ENCODE measurements at places on chromosomes 7 and 10.

DNA sequence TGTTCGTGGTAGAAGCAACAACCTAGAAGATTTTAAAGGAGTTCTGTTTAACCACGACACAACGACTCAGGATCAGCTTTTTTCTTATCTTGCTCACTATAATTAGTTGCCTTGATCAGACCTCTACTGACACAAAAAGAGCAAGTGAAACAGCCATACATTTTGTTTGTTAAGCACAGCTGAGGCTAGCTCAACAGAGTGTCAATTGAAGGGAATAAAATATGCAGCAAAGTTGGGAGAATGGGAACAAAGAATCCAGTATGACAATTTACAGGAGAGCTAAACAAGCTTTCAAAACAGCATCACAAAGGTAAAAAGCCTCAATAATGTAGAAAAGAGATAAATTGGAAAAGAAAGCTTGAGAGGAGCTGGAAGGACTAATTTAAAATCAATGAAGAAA, 40.5 kb upstream of the HERPUD2 start:
- DNase-seq = no peak

DNA sequence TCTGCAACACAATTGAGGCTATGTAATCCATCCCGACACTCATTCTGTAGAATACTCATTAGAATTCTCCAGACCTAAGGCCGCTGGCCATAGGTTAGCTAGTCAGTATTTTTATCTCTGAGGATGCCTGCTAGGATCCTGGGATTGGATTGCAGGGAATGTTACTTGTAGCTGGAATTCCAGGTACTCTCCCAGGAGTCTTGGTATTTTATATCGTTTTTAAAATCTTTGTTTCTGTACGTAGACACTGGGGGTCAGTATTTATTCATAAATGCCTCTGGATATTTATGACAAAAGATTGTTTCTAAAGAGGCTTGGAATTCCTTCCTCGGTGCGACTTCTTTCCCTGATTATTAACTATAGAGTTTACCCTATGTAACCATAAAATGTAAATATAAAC, 40.1 kb downstream of the BPGM start:
- no peak for DNase-seq

DNA sequence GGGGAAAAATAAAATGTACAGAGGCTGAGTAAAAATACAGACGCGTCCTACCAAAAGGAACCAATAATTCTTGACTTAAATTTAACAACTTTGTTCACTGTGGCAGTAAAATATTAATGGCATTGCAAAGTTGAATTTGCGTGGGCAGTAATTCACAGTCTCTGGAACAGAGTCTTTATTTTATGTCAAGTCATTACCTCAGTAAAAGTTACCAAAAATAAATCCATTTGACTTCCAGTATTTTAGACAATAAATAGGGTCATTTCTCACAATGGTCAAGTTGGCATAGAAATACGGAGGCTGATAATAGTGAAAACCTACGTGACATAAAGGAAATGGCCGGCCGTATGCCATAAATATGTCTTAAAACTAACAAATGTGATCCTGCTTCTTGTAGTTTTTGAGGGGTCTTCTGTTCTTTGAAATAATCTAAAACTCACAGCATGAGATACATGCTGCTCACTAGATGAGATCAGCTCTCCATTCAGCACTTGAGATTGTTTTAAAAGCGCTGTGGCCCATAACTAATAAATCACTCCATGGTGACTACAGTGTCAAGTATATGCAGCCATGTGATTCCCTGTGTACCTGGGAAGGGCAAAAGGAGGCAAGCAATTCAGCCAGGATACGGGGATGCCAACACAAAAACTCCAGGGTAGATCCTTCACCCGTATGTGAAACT, 75.3 kb downstream of the DOCK4 start:
- DNase-seq = no peak

DNA sequence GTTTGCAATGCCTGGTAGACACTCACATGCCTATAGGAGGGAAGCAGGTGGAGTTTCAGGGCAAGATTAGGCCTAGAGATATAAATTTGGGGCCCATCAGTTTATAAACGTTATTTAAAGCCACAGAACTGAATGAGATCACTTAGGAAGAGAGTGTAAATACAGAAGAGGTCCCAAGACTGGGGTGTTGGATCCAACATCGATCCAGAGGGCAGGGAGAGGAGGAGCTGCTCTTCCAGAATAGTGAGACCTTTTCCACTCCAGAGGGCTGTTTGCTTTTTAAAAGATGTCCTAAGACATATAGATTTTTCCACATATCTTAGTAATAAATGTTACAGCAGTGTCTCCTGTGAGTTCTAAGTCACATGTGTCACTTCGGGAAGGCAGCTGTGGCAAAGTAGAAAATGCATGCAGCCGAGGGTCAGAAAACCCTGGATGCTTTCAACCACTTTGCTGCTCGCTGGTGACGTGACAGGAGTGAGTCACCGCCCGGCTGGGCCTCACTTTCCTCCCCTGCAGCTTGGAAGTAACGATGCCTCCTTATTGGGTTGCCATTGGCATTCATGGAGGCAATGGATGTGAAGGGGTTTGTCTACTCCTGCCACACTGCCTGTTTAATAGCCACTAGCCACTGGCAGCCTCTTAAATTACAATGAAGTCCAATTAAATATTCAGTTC, 95.4 kb downstream of the TRIL start:
- DNase-seq = no peak

- no peak for DNase-seq
Observed at GRCh38 chr7:91636129-91636724, 244.3 kb downstream of the MTERF1 start.

DNA sequence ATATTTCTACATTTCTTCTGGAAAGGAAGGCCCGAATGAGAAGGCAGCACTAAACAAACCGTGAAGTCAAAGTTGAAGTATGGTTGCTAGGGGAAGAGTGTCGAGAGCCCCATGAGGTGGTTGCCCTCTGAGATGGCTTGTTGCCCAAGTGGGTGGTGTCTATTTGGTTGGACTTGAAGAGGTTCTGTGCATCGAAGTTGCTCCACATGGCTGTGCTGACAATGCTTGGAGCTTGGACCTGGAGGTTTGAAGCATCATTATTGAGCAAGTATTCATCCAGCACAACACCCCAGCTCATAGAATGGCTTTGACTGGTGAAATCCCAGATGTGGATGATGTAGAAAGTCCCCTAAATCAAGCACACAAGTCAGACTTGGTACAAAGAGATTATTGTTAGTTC, 165.2 kb upstream of the CDCA7L start:
- peak; percentile 47 for DNase-seq

DNA sequence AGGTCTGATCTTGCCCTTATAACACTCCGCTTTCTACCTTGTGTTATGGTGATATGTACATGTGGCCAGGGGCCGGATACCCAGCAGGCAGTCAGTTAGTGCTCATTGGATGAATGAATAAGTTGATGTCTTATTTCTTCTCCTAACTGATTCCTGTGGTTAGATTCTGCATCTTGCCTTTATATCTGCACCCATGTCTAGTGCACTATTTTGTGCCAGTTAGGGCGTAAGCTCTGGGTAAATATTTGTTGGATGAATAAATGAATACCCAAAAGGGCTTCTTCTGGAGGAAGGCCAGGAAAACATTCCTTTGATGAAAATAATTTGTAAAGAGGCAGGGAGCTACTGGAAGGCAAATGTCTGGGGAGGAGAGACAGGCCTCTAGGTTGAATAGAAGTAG, 148.2 kb downstream of the CHN2 start:
- no peak for DNase-seq

GRCh38 chr7:84735011-84735410, 451.8 kb downstream of the SEMA3D start:
- no peak for DNase-seq

GRCh38 chr7:30272126-30272525, 12.3 kb upstream of the ZNRF2 start:
- DNase-seq = no peak

DNA sequence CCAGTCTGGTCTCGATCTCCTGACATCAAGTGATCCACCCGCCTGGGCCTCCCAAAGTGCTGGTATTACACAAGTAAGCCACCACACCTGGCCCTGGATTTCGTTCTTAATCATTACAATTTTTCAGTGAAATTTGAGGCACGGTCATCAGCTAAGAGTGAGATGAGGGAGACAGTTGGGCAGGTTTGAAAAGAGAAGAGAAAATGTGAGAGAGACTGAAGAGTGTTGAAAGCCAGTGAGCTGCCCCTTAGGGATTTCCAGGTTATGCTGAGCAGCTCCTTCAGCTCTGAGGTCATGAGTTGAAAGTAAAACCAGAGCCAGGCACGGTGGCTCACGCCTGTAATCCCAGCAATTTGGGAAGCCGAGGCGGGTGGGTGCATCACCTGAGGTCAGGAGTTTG, 5.9 kb upstream of the UPF2 start:
- no peak for DNase-seq

DNA sequence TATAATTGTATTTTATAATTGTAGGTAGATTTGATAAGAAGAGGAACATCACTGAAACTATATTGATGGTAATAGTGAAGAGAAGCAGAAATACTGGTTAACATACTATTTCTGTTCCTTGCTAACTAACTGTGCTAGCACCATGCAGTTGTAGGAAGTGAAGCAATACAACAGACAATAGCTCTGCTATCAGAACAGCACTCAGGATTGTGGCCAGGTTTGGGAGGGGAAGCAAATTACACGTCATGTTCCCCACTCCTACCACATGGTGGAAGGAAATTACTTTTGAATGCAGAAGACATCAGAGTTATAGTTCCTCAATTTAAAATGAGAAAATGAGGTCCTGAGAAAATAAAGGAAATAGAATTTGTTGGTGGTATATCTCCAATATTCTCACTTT, 151.1 kb downstream of the DGKB start:
- DNase-seq = no peak

- no peak for DNase-seq
Observed at GRCh38 chr10:58431903-58432302, 46.7 kb downstream of the TFAM start.

DNA sequence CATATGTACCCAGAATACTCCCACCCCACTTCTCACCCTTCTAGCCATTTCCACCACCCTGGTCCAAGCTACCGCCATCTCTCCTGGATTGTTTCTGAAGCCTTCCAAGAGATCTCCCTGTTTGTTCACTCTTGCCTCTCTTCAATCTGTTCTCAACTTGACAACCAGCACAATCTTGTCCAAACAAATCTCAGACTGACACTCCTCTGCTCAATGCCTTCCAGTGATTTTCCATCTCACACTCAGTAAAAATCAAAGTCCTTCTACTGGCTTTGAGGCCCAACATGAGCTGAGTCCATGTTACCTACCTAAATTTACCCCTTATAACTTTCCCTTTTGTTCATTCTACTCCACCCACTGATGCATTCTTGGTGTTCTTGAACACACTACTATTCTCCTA, 33.2 kb upstream of the TMEM140 start:
- DNase-seq = no peak

- no peak for DNase-seq
Observed at GRCh38 chr10:98417973-98418664, 3.1 kb upstream of the PYROXD2 start.

DNA sequence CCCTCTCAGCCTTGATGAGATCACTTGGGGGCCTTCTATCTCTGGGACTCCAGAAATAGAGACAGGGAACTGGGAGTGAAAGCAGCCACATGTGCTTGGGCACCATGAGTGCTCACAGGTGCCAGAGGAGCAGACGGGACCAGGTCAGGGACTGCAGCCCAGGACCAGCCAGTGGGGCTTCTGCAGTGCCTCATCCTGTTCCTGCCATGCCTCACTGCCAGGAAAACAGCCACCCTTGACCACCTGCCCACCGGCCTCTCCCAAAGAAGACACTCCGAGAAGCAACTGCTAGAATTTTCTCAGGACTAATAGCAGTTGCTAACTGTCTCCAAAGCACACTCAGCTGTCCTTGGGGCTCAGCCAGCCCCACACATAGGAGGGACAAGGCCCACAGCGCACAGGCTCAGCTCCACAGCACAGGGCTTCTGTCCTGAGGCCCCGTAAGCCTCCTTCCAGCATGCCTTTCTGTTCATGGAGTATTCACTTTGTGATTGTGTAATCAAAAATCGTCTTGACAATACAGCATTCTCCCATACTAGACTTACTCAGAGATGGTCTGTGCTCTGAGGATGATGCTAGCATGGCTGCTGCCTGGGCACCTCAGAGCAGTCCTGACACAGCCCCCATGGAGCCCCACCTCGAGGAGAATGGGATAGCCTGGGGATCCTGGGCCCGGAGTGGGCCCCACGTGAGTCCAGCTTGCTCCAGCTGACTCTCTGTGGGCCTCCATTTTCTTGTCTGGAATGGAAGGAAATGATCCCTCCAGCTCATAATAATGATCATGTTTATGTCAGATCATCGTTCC, 115.7 kb upstream of the RET start:
- DNase-seq = peak; percentile 27

DNA sequence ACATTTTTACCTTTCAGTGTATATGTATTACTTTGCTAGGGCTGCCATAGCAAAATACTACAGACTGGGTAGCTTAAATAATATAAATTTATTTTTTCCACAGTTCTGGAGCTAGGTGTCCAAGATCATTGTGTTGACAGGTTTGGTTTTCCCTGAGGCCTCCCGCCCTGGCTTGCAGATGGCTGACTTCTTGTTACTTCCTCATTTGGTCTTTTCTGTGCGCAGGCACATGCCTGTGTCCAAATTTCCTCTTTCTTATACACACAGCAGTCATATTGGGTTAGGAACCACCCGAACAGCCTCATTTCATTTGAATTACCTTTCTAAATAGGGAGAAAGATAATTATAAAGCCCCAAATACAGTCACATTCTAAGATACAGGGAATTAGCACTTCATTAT, 521.6 kb upstream of the SORCS1 start:
- no peak for DNase-seq

GRCh38 chr7:100582041-100582579, 3.8 kb downstream of the LRCH4 start:
- no peak for DNase-seq

DNA sequence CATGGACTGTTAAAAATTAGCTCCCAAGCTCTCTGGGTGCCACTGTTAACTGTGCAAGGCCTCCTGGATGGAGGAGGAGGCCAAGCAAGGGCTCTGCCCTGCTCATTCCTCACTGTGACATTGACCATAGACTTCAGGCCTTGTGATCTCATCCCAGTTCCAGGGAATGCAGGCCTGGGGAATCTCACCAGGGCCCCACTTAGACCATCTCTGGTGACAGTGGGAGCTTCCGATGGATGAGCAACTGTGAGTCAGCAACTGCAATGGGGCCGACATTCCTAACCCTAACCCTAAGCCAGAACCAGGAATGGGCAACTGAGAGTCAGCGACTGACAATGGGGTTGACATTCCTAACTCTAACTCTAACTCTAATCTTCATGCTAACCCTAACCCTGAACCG, 50.4 kb upstream of the MSMB start:
- DNase-seq = no peak

GRCh38 chr7:80661729-80662128, 23.3 kb downstream of the CD36 start:
- DNase-seq = no peak

DNA sequence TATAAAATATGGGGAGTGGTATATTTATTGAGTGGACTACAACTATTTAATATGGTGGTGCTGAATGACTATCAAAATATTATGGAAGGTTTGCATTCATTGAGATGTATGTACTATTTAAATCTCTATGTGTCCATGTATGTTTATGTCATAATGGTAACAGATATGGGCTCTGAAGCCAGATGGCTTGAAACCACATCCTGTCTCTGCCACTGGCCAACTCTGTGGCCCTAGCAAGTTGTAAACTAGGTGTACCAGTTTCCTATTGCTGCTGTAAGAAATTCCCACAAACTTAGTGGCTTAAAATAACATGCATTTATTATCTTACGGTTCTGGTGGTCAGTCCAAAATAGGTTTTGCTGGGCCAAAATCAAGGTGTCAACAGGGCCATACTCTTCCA, 198.1 kb upstream of the NFE2L3 start:
- DNase-seq = no peak

GRCh38 chr7:29479301-29480200, 84.1 kb upstream of the PRR15 start:
- peak; percentile 75 for DNase-seq

- no peak for DNase-seq
Observed at GRCh38 chr10:126135177-126135576, 238.8 kb downstream of the FANK1 start.
